Non-pigmented ciliary epithelial cell (primary cell): ENCODE measurements at places on chromosomes 11 and 22.

- no peak for DNase-seq
Measured at GRCh38 chr11:119797123-119797611, 68.2 kb upstream of the NECTIN1 start.

GRCh38 chr11:59710136-59710847, 3.4 kb downstream of the OR10V1 start:
- DNase-seq, result no peak

GRCh38 chr11:44451706-44452105, 113.8 kb upstream of the CD82 start:
- no peak for DNase-seq

DNA sequence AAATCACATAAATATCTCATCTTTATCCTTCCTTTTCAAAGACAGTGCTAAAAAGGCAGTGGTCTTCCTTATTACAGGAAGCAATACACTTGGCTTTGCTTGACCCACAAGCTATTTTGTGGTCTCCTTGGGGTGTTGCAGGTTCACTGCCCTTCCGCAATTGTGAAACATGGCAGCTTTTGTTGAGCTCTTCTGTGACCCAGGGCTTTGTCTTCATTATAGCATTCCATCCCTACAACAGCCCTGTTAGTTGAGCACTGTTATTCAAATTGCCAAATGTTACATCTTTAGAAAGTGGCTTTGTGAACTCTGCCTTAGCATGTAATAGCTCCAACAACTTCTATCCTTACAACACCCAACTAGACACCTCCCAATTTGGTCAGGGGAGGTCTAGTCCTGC, 107.1 kb downstream of the OPCML start:
- no peak for DNase-seq

DNA sequence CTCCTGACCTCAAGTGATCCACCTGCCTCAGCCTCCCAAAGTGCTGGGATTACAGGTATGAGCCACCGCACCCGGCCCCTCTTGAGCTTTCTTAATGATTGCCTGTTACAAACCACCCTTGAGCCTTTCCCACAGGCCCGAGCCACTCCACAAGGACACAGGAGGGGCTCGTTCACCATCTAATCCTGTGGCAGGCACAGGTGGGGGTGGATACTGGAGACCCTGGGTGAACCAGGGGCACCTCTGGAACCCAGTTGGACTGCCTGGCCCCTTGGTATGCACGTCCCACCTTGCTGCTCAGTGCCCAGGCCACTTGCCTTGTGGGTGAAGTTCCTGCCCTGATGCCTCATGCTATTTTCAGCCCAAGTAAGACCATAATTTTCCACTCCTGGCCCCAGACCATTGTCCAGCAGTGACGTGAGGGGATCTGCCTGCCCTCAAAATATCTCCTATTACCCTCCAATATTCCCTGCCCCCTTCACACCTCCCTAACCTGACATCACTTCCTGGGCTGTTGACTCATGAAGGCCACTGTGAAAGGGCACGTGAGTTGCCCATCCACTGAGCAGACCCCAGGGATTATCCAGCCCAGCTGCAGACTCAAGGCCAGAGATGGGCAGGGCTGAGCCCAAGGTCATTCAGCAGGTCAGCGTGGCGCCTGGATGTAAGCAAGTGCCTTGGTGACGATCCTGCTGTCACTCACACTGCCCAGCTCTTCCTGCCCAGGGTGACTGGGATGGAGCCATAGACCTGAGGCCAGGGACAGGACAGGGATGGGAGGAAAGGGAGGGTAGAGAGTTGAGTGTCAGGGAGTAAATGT, 19.6 kb downstream of the P2RY2 start:
- DNase-seq, result no peak

DNA sequence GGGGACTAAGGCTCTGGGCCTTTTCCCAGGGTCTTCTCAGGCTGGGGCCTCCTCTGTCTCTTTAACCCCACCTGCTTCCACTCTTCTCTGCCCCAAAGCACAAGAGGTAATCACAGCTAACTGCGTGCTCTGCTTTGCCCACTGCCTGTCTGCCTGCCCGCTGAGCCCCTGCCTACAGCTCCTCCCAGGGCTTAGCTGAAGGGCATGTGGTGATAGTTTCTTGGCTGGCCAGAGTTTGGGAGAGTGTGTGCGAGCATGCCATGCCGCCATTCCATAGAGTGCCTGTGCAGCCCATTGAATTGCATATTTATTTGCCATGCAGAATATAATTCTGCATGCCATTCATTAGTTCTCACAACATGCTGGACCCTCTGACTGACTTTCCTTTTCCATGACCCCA, 32.5 kb downstream of the PHLDB1 start:
- DNase-seq, result no peak

- no peak for DNase-seq
Measured at GRCh38 chr11:95897731-95898130, 26.2 kb downstream of the MTMR2 start.

DNA sequence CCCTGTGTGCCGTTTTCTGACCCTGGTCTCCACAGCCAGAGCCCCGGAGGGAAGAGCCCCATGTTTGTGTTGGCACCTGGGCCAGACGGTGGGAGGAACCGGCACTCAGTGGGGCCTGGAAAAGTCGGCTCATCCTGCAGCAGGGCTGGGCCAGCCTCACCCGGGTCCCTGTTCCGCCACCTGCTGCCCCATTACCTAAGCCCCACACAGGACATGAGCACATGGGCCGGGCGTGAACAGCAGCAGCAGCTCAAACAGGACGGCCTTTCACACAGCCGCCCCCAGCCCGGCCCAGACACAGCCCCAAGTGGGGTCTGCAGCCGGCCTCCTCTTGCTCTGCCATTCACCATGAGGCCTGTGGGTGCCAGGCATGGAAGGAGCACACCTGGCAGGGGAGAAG, 302.4 kb downstream of the MN1 start:
- no peak for DNase-seq

DNA sequence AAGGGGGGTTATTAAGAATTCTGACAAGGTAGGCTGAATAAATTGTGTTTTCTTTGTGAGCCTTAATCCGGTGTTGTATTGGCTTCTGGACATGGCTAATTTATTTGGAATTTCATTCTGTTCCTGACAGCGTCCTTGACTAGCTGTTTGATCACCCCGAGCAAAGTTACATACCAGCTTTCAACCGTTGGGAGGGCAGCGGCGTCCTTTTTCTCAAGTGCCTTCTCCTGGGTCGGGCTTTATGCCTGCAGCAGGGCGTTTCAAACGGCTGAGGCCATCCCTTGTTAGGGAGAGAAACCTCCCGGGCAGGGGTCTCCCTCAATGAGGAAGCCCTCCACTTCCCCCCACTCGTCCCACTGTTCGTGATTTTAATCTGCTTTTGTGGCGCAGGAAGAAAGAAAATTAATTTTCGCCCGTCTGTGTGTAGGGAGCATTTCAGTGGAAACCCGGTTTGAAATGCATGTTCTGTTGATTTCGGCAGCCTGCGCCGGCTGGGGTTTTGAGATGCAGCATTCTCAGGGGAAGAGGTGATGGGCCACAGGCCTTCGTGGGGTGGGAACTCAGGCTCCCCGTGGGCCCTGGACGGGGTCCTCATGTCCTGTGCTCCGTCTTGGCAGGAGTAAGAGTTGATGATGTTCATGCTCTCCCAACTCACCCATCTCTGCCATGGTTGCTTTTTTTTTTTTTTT, 2.9 kb upstream of the SMIM38 start:
- DNase-seq, result no peak

GRCh38 chr11:70608568-70609470, 210.5 kb downstream of the CTTN start:
- peak; percentile 1 for DNase-seq

DNA sequence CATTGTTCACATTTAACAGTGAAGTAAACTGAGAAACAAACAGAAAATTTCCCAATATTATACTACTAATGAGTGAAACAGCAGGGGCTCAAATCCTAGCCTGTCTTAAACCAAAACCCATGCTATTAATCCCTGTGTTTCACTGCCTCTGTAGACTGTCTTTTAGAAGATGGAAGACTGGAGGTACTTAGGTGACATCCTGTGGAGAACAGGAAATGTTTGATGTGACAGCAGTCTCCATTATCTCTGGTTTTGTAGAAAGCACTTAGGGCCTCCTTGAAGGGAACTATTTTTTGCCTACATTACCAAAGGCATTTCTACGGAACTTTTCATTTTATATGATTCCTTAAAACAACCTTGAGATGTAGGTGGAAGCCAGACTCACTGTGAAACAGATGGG, 288.1 kb upstream of the SORL1-AS1 start:
- DNase-seq, result no peak

- DNase-seq, result no peak
Measured at GRCh38 chr11:22577854-22578253, 47.8 kb downstream of the FANCF start.

DNA sequence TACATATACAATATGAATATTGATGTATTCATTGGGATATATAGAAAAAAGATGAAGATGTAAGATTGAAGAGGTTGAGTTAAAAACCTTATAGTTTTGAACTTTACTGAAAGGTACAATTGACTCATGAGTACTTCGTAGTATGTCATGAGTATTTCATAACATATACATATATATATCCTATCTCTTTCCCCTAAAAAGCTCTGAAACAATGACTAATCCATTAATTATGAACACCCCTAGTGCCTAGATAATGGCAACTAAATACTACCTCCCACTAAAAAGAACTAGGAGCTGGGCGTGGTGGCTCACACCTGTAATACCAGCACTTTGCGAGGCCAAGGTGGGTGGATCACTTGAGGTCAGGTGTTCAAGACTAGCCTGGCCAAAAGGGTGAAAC, 31.5 kb downstream of the SLC35F2 start:
- DNase-seq, result no peak

GRCh38 chr22:26903030-26903856, 245.9 kb downstream of the MIAT start:
- no peak for DNase-seq

- DNase-seq, result no peak
Measured at GRCh38 chr22:23688121-23688520, 2.7 kb upstream of the RGL4 start.

- no peak for DNase-seq
Measured at GRCh38 chr22:27771637-27772036, 29.9 kb downstream of the MN1 start.

- DNase-seq, result no peak
Measured at GRCh38 chr11:33443684-33444083, 186.5 kb downstream of the HIPK3 start.

- no peak for DNase-seq
Measured at GRCh38 chr11:125228445-125228844, 63.9 kb downstream of the PKNOX2 start.

DNA sequence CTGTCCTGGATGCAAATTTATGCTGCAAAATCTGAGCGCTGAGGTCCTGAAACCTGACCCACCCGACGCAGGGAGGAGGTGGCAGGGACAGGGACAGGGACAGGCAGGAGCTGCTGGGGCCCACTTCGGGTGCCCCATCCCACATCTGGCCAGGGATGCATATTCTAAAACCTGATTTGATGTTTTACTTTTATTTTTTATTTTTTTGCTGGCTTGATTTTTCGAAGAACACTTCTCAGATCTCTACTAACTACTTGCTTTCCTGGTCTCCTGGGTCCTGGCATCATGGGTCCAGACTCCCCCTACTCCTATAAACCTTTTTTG, 652 bp upstream of the PVALB start:
- no peak for DNase-seq

DNA sequence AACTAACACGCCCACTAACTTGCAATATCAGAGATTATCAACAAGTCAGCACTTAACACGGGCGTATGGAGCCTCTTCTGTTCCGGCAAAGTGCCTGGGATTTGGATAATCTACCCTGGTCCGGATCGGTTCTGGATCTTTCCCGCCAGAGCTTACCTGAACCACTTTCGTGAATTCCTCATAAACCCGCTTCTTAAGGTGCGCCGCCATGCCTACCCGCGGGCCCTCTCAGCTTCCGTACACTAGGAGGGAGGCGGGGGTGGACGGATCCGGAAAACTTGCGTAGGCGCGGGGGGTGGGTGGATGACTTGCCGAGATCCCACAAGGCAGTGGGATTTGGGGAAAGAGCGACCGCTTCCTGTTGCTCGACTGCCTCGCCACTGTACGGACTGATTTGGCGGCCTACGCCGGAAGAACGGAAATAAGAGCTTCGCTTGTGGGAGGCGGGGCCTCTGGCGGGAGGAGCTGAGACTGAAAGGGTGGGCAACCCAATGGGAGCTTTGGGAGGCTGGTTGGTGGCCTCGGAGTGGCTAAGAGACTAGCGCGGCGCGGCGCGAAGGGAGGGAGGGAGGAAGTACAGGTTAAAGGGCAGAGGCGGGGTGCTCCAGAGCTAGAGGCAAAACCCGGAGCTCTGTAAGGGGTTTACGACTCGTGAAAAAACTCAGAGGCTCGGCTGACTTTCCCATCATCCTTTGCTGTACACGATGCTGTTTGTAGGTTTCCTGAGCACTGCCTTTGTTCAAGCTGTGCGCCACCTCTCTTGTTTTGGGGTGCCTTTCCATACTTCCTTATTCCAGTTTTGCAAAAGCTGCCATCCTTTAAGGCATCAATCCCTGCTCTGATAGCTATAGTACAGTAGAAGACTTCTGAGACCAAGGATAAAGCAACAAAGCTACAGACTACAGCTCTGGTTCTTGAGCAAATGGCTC, at the start of gene INTS4:
Gene INTS4 (minus strand): TSS at position 235 of the 929 bp plus-strand sequence. CDS start 25 bp downstream, at position 210.
- DNase-seq, result peak; percentile 99

GRCh38 chr22:21626735-21627469, 2.9 kb downstream of the YDJC start:
- no peak for DNase-seq

- no peak for DNase-seq
Measured at GRCh38 chr11:61266602-61267001, 25.6 kb downstream of the PGA5 start.

DNA sequence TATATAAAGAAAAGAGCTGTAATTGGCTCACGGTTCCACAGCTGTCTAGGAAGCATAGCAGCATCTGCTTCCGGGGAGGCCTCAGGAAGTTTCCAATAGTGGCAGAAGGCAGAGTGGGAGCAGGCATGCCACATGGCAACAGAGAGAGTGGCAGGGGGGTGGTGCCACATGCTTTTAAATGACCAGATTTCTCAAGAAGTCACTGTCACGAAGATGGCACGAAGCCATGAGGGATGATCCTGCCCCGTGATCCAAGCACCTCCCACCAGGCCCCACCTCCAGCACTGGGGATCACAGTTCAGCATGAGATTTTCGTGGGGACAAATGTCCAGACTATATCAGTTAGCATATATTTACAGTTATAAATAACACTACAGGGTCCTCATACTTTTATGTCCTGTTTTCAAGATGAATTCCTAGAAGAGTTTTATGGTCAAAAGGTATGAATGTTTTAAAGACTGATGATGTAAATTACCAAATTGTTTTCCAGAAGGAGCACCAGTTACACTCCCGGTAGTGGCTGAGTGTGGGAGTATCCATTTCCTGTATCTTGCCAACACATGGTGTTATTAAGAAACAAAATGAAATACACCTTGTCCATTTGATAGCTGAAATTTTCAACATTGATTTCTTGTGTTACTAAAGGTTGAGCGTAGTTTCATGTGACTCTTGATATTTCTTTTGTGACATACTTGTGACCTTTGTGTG, 19.2 kb downstream of the FAM118A start:
- no peak for DNase-seq

DNA sequence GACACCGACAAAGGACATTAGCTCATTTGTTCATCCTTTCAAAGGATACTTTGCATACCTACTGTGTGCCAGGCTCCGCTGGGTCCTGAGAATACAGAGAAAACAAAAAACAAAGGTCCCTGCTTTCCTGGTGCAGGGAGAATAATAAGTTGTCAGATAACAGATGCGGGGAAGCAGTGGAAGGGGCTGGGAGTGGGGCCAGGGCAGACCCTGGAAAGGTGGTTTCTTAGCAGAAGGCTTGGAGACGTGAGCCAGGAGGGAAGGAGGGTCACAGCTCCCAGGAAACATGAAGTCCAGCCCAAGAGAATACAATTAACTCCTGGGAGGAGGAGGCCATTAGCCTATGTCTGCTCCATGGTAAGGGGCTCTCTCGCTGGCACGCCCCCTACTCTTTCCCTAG, 9.8 kb upstream of the ANO1 start:
- no peak for DNase-seq

- no peak for DNase-seq
Measured at GRCh38 chr11:120942701-120943100, 81.2 kb upstream of the TBCEL start.
